ENCODE measurements at places on chromosomes 1 and 21.

- no peak for DNase-seq
Observed at GRCh38 chr1:146035048-146035423, 13.5 kb upstream of the HJV start.

GRCh38 chr21:31538816-31539215 is 120.7 kb upstream of the SOD1 start:
- no peak for DNase-seq

- no peak for DNase-seq
Observed at GRCh38 chr21:42006765-42007164, 3.4 kb downstream of the ZBTB21 start.

GRCh38 chr1:118275472-118276115 is 90.6 kb upstream of the SPAG17 start:
- no peak for DNase-seq

GRCh38 chr1:22342734-22343191 is 108.9 kb upstream of the ZBTB40 start:
- no peak for DNase-seq

GRCh38 chr1:228691926-228692325 is 43.4 kb upstream of the RHOU start:
- no peak for DNase-seq

DNA sequence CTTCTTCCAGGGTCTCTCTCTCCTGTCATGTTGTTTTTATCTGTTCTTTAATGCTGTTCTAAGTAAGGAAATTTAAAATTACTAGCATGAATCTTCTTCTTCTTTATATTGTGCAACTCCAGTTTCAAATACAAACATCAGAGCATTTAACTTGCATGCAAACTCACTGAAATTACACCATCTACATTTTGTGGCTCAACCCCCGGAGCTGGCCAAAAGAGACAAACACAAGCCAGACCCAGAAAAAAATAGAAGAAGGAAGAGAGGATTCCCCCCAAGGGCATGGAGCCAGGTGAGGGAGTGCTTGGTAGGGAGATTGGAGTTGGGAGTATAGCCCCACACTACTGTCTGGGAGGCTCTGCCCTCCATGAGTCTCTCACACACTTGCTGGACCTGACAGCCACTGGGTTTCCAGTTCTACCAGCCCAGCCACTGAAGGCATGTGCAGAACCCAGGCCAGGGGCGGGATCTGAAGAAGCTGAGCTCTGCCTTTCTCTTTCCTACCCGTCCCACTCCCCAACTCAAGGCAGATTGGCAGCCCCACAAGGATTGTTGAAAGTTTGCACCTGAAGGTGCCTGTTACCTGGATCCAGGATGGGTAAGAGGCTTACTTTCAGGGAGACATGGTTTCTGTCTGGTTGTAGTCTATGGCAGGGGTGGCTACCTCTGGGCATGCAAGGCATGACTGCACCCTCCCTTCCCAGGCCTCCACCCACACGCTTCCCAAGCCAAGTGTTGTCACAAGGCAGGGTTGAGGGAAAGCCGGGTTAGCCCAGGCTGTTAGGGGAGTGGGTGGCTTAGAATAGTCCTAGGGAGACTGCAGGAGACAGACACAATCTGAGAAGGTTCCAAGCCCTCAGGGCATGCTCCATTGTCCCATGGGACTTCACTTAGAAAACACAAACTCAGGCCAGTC is 297.2 kb downstream of the TGFB2 start:
- no peak for DNase-seq

DNA sequence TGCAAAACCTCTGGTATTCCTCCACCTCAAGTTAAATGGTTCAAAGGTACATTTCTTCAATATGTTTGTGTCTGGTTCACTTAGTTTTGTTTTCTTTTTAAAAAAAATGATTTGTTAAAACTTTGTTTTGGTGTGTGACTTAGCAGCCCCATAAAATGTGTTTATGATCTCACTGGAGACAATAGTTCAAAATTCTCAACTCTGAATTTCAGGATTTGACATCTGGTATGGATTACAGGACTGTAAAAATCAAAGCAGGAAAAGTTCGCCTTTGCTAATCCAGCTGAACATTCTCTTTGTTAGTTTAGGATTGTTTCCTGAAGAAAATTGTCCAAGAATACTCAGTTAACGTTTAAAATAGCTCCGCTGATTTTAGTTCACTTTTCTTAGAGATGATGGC is 231.7 kb downstream of the HMCN1 start:
- no peak for DNase-seq

GRCh38 chr1:27152004-27152828 is 2.7 kb downstream of the SLC9A1 start:
- no peak for DNase-seq

- no peak for DNase-seq
Observed at GRCh38 chr1:84738237-84738636, 48.0 kb upstream of the SSX2IP start.

- no peak for DNase-seq
Observed at GRCh38 chr1:1631782-1632420, at the start of gene MMP23B. Gene MMP23B (plus strand): TSS chr1:1632173. CDS start chr1:1632219, 46 bp downstream.

DNA sequence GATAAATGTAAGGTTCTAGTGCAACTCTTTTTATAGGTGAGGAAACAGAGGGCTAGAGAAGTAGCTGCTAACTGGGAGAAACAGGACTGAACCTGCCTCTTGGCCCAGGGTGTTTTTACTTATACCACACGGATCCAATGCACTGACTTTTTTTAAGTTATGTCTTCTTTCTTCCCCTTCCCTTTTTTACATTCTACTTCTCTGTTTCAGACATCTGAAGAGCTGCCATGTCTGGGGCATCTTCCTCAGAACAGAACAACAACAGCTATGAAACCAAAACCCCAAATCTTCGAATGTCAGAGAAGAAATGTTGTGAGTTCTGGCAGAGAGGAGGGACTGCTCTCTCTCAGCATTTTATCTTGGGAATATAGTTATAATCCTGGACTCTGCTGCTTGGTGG is 1.4 kb downstream of the PFKFB2 start:
- no peak for DNase-seq

GRCh38 chr1:84985365-84985764 is 11.5 kb downstream of the MCOLN2 start:
- DNase-seq, result no peak

GRCh38 chr1:156696755-156697154 is 8.6 kb downstream of the CRABP2 start:
- no peak for DNase-seq

GRCh38 chr1:89257041-89257440 is 15.6 kb downstream of the GBP5 start:
- no peak for DNase-seq

DNA sequence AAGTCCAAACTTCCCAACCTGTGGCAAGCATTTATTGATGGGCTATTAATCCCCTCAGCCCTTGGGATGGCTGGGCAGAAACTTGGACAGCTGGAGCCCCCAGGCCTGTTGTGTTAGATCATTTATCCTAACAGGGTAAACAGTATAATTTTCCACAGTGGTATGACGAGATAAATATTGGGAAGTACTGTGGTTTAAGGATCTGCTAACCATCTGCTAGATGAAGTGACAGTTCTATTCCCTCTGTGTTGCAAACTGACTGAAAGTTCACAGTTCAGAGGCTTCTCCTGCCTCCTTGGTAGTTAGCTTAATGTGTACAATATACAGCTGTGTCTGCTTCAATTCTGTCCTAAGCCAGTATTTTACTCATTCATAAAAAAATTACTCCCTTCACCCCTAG is 127.5 kb upstream of the CHODL start:
- DNase-seq, result no peak

GRCh38 chr1:200775850-200776249 is 37.2 kb downstream of the CAMSAP2 start:
- no peak for DNase-seq

- no peak for DNase-seq
Observed at GRCh38 chr21:14923468-14923867, 141.3 kb downstream of the NRIP1 start.

- DNase-seq, result no peak
Observed at GRCh38 chr21:42324896-42325295, 9.7 kb upstream of the TFF3 start.

DNA sequence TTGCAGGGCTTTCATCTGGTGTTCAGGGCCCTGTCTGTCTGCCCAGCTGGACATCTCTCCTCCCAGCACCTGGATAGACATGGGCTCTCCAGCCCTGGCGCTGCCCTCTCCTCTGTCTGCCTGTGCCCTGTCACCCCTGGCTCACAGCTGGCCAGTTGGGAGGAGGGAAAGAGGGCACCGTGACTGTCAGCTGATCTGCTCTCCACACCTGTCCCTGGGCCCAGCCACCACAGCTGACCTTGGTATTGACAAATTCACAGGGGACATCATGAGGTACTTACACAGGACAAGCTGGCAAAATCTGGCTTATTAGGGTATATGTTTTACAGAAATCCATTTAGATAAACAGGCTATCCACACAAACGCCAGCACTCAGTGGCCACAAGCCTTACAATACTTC is 8.3 kb downstream of the TNR start:
- no peak for DNase-seq

- no peak for DNase-seq
Observed at GRCh38 chr1:197180252-197180878, 33.9 kb upstream of the ASPM start.

- no peak for DNase-seq
Observed at GRCh38 chr1:46516200-46516950, 26.7 kb downstream of the DMBX1 start.

- no peak for DNase-seq
Observed at GRCh38 chr1:223031733-223032601, 111.1 kb downstream of the TLR5 start.

DNA sequence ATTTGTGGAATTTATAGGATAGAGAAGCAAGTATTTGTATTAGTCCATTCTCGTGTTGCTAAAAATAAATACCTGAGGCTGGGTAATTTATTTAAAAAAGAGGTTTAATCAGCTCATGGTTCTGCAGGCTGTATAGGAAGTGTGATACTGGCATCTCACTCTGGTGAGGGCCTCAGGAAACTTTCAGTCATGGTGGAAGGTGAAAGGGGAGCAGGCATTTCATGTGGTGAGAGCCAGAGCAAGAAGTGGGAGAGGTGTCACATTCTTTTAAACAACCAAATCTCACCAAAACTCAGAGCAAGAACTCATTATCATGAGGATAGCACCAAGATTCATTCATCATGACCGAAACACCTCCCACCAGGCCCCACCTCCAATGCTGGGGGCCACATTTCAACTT is 18.1 kb downstream of the SDCCAG8 start:
- no peak for DNase-seq

DNA sequence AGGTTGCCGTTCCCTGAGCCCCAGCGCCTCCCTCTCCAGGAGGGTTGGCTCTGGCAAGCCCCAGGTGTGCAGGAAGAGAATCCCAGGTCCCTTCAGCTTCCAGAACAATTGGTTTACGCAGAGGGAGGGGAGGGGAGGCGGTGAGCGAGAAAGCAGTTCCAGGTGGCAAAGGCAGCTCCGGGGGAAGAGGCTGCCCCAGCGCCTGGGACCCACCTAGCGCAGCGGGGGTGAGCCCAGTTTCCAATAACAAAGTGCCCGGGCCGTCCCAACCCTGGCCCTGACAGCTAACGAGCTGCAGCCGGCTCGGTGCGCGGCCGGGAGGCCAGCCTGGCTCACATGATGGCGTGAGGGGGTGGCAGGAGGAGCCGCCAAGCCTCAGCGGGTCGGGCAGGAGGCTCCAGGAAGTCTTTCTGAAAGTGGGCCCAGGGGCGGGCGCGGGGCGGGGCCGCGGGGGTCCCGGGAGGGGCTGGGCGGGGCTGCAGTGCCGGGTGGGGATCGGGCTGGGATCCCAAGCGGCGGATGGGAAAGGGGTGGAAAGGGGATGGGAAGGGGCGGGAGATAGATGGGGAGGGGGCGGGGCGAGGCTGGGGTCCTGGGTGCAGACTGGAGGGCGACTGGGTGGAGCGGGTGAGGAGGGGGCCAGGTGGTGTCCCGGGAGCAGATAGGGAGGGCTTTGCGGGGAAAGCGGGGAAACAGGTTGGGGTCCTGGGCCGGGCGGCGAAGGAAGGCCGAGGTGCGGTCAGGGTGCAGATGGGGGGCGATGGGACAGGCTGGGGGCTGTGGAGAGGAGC is 22.8 kb downstream of the DHRS3 start:
- no peak for DNase-seq

GRCh38 chr1:108767115-108767514 is 20.6 kb downstream of the STXBP3 start:
- no peak for DNase-seq

Data from activated CD8-positive, alpha-beta memory T cell treated with anti-CD3 and anti-CD28 coated beads for 1 hour (primary cell).